ENCODE measurements at places on chromosomes 7 and 10. TPM values are rescaled to one million over a fixed set of nuclear protein-coding genes. Genes with fewer than 3 reads are reported as not detected.

Gene GPR22
- 0.15 TPM for polyA plus RNA-seq

Gene TMEM176A
- polyA plus RNA-seq, result 19.4 TPM

Gene CFAP70
- polyA plus RNA-seq, result 0.79 TPM

Gene HTR7
- polyA plus RNA-seq, result 0.19 TPM

Gene XRCC2
- polyA plus RNA-seq, result 3.6 TPM

GRCh38 chr7:39954694-39955093, 4.6 kb downstream of the CDK13 start:
- DNase-seq, result no peak

DNA sequence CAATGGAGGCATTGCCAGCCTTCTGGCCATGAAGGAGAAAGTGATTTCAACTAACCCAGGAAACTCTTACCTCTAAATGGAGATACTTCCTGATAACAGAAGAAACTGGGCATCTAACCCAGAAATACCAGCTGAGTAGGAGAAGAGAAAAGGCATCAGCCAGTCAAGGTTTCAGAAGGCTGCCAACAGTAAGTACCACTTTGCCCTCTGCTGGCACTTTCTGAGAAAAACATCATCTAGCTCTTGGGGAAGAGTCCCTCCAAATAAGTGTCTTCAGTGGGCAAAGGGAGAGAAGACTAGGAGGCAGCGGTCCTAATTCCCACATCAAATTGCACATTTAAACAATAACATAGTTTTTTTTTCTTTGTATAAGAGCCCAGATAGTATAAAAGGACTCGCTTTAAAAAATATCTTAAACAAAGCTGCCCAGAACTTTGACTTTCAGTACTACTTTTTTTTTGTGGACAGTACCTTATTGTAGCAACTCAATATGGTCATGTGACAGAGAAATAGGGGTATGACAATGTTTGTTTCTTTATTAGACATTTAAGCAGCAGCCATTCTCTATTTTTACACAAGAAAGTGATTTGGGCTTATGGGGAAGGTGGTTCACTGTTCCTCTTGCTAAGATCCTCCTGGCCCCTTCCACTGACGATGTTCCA, 157.3 kb downstream of the CTTNBP2 start:
- DNase-seq, result peak; percentile 29

DNA sequence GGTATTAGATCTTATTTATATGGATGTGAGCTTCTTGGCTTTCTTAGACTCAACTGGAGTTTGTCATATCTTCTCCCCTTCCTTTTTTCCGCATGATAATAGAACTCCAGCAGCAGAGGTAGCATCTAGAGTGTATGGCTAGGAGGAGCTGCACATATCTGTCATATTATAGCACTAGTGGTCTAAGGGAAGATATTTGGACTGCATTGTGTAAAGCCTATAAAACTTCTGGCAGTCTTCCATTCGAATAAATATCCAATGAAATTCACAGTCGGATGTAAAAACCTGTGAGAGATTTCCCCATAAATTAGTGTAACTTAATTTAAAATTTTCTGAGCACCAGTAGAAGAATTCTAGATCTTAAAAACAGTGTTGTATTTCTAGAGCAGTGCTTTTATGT, 123.9 kb downstream of the PRKG1 start:
- no peak for DNase-seq

Measured in muscle of leg (tissue), 16 donors.